ENCODE measurements at places on chromosomes 4 and X. TPM values are rescaled to one million over a fixed set of nuclear protein-coding genes. Genes with fewer than 3 reads are reported as not detected.

RAI2 gene
- 21.7 TPM for total RNA-seq

PRSS12 gene
- 1.7 TPM for total RNA-seq

GRCh38 chrX:154431341-154431740 is 2.9 kb downstream of the ATP6AP1 start:
- no peak for ATAC-seq

- no peak for ATAC-seq
Measured at GRCh38 chr4:105113800-105114199, 32.9 kb upstream of the TET2 start.

ARMCX6 gene
- total RNA-seq = 10.1 TPM

H2BW2 gene
- not detected for total RNA-seq

- no peak for ATAC-seq
Measured at GRCh38 chr4:12902735-12903134, 581.4 kb downstream of the RAB28 start.

ARHGEF38 gene
- total RNA-seq = not detected

- ATAC-seq = no peak
Measured at GRCh38 chr4:89998469-89999011, 103.9 kb downstream of the MMRN1 start.

ADH7 gene
- total RNA-seq = not detected

DNA sequence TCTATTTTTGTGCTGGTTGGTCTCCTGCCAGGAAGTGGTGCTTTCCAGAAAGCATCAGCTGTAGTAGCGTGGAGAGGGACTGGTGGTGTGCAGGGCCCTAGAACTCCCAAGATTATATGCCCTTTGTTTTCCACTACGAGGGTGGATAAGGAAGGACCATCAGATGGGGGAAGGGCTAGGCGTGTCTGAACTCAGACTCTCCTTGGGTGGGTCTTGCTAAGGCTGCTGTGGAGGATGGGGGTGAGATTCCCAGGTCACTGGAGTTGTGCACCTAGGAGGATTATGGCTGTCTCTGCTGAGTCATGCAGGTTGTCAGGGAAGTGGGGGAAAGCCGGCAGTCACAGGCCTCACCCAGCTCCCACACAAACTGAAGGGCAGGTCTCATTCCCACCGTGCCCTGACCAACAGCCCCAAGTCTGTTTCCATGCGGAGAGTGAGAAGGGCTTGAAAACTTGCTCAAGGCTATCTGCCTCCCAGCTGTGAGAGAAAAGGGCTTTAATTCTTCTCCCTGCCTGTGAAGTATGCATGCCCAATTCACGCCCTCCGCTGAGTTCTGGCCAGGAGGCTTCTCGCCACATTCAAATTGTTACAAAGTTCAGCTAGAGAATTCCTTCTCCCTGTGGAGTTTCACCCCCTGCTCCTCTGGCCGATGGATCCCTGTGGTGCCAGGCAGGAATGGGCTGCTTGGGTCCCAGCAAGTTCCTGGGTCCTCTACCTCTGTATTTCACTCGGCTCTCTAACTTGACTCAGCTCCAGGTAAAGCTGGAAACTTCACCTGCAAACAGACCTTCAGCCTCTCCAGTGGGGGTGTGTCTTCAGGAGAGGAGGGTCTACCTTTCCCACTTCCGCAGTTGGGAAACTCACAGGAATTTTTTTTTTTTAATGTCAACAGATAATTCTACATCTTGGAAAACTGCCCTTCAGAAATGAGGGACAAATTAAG is 7.7 kb upstream of the CSTF2 start:
- no peak for ATAC-seq

DIAPH2 gene
- total RNA-seq = 71.1 TPM

FGF2 gene
- 32.5 TPM for total RNA-seq
